ENCODE measurements at places on chromosomes 6 and 20.

- DNase-seq = no peak
Observed at GRCh38 chr6:132365281-132365907, 35.9 kb downstream of the MOXD1 start.

DNA sequence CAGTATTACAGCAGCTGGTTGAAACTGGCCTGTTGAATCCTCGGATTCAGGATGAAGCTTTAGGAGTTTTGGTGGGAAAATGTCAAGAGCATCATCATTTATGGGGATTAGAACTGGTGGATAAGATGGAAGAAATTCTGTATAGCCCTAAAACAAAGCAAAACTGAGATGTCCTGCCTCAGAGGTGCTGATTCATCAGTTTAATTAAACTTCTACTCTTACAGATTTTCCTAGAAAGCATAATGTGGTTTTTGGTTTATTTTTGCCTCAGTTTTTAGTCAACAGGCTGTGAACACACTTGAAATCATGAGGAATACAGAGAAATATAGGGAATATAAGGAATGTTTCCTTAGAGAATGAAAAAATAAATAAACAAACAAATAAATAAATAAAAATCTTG lies 228.7 kb upstream of the POU3F2 start:
- DNase-seq = no peak

DNA sequence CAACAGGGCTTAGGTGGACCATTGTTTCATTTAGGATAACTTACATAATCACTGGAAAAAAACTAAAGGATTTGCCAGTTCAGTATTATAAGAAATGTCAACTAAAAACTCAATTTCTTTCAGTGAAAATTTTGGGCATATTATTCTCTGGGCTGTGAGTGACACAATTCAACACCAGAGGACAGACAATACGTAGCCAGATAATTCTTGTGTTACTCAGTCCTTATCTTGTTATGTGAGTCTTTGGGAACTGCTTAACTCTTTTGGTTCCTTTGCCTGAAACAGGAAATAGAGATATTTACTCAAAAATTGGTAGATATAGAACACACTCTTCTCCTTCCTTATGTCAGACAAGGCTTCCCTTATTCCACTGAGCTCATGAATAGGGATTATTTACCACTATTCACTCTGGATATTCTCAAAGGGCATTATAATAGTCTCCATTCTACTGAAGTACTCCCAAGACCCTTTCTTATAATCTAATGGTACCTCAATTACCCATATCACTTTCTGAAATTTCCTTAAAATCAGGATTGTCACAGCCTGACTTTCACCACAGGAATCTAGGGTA lies 4.9 kb upstream of the BEND6 start:
- DNase-seq = no peak

GRCh38 chr20:47949230-47949629 lies 163.9 kb upstream of the SULF2 start:
- no peak for DNase-seq

DNA sequence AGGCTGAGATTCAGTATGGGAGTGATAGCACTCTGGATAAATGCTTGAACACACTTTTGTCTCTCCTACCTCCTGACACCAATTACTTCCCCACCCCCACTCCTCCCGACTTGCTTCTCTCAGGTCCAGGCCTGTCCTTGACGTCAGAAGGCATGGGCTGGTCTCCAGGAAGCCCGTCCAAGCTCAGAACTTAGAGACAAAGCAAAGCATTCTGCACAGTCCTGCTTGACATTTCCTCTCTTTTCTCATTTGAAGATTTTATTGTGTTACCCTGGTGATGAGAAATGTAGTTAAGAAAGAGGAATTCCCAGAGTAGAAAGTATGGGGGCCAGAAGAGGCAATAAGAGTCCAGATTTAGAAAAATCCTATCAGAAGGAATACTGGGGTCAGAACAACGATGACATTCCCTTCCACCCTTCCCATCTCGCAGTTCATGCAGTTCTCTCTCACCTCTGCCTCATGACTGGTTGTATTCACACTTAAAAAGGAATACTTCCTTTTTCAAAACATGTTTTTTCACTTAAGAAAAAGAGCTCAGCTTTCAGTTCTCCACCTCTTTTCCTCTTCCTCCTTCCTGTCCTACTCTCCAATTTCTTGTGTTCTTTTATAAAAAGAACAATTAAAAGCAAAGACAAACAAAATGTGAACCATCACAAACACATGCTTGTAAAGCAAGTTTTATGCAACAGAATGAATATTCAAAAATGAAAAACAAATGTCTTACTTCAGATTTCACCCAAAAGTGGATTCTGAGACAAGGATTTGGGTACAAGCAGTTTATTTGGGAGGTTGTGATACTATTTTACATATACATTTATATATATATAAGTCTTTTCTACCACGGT lies 18.5 kb upstream of the FAM184A start:
- DNase-seq = no peak

GRCh38 chr6:134537146-134537555 lies 219.2 kb upstream of the SGK1 start:
- DNase-seq = no peak

GRCh38 chr6:43983632-43984031 lies 143.6 kb downstream of the MRPL14 start:
- no peak for DNase-seq

- no peak for DNase-seq
Observed at GRCh38 chr6:75893776-75894152, 144.7 kb downstream of the MYO6 start.

GRCh38 chr20:542777-543368 lies 717 bp downstream of the CSNK2A1 start:
- no peak for DNase-seq

- no peak for DNase-seq
Observed at GRCh38 chr20:36936341-36936740, 15.2 kb downstream of the SAMHD1 start.

DNA sequence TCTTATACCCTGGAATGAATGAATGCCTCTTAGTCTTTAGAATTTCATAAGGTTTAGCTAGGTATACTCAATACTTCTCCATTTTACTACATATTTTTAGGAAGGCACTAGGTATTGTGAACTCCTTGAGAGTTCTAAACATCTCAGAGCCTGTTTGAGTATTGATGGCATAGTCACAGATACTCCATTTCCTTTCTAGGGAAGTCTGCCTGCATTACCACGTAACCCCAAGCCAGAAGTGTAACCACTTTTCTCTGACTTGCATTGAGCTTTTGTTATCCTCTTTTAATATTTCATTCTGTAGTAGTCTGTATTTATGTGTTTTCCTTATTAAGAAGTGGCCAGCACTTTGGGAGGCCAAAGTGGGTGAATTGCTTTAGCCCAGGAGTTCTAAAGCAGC lies 12.2 kb downstream of the TOP1 start:
- DNase-seq = no peak

- no peak for DNase-seq
Observed at GRCh38 chr6:39669207-39669972, 55.8 kb downstream of the KIF6 start.

- no peak for DNase-seq
Observed at GRCh38 chr6:49333345-49334125, 129.5 kb downstream of the MMUT start.

DNA sequence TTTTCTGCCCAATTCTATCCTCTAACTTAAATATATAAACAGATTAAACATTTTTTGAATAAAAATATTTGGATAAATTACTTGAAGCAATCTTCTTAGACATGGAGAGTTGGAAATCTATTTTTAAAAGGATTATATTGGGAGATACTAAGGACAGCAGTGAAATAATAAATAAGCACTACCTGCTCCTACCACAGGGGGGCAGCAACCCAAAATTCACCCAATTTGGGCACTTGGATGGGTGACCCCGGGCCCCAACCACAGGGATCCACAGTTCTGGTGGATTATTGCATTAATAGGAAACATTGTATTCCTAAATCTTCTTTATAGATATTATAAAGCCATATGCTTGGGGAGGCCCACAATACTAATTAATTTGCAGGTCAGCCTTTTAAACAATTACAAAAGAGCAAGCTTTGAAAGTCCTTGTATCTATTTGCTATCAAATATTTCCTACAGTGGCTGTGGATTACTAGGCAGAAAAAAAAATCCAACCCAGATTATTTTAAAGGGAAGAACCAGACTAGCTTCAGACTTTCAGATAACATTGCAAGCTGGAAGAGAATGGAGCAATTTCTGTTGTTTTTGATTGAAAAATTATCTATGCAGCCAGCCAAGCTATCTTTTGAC lies 66.4 kb upstream of the PDE10A start:
- DNase-seq = no peak

GRCh38 chr6:34909320-34909883 lies 20.3 kb downstream of the ANKS1A start:
- DNase-seq = no peak

DNA sequence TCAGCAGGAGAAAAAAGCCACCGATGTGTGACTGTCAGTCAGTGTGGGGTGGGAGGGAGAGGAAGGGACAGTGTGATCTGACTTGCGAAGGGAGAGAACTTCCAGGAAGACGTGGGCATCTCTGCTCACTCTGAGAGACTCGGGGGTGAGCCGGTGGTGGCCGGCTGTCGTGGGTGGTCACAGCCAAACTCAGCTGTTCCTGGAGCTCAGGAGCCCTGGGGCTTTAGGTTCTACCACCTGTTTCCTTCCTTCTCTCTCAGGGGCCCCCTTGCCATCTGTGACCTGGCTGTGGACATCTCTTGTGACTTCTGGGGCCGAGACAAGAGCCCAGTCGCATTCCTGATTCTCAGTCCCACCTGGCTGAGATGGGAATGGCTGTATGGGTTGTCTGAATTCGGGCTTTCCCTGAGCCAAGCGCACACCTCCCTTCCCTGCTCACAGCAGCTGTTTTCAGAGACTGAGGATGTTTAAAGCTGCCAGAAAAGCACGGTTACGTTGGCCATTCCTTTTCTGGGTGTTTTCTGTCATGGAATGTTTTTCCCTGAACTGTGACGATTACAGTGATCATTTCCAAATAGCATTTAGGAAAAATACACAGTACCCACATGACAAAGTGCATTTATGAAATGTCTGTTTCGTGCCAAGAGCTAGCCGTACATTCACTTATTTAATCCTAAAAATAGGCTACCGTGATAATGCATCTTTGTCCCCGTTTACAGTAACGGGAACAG lies 36.5 kb downstream of the SYNJ2 start:
- DNase-seq = no peak

- DNase-seq = no peak
Observed at GRCh38 chr6:68738039-68738438, 103.0 kb downstream of the ADGRB3 start.

DNA sequence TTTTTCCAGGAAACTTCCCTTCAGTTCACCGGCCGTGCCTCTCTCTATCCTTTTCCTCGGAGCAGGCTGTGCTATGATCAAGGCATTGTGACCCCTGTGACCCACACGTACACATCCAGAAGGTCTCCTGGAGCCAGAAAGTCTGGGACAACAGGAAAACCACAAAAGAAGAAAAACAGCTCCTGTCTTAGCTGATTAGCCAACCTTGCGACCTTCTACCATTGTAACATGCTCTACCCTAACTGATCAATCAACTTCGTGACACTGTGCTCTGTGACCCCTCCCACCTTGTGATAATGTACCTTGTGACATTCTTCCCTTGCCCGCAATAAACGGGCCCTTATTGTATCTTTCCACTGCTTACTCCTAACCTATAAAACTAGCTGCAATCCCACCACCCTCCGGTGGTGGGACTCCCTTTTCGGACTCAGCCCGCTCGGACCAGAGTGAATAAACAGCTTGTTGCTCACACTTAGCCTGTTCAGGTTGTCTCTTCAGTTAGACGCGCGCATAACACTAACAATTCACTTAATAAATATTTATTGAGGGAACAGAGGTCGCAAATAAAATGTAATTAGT lies 24.2 kb downstream of the ZNF311 start:
- DNase-seq = peak; percentile 31

DNA sequence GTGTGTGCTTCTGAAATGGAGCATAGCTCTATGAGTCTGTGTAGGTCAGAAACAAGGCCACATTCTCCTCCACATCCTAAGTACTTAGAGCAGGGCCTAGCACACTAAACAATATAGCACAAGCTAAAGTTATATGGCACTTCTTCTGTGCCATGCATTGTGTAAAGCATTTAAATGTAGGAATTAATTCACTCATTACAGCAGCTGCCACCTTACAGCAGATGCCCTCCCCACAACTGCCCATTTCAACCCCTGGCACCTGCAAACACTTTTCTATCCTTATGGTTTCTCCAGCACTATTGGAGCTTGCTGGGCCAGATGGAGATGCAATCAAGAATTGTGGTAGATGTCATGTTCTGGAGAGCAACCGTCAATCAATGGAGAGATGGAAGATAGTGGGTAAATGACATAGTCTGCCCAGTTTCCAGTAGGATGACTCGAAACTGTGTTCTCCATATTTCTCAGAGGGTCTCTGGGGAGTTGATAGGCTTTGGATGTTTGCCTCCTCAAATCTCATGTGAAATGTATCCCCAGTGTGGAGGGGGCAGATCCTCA lies 373.7 kb downstream of the DOK5 start:
- no peak for DNase-seq

DNA sequence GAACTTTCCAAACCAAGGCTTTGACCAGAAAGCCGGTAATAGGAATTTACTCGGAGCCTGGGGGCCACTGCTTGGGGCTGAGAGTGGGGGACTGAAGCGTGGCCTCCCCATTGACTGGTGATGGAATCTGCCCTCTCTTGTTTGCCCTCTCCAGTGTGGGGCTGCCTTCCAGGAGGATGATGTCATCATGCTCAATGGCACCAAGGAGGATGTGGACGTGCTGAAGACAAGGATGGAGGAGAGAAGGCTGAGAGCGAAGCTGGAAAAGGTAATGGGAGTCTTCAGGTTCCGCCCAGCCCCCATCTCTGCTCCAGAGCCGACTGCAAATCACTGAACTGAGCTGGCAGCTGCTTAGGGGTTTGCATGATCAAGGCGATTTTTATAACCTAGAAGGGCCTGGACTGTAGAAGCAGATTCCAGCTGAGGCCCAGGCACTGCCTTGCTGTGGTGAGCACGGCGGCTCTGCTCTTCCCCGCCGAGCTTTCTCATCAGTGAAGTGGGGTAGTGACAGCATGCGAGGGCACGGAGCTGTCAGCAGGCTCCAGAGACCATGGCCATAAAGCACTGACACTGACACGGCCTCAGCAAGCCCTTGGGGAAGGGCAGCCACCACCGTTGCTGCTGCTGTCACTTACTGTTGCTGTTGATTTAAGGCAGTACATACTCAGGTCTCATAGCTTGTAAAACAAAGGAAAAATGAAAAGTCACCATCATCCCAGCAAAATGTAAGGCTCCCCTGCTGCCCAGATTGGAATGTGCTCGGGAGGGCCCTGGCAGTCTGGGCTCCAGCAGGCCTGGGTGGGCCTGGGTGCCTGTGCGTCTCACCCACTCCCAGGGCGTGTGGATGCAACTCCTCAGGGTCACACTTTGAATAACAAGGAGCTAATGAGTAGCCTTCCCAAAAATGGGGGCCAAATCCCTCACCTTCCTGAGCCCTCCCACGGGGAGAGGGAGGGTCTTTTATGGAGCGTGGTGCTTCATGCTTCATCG lies 11.1 kb upstream of the FAM209A start:
- no peak for DNase-seq
